Activated effector memory CD4-positive, alpha-beta T cell treated with Interleukin-2 at 50 U/mL for 16 hours (primary cell): ENCODE measurements at places on chromosomes 7 and 10.

GRCh38 chr7:81503336-81503735 is 266.5 kb downstream of the HGF start:
- DNase-seq, result no peak

- no peak for DNase-seq
These were observed 160.6 kb downstream of the MLLT10 start for GRCh38 chr10:21694631-21695030.

DNA sequence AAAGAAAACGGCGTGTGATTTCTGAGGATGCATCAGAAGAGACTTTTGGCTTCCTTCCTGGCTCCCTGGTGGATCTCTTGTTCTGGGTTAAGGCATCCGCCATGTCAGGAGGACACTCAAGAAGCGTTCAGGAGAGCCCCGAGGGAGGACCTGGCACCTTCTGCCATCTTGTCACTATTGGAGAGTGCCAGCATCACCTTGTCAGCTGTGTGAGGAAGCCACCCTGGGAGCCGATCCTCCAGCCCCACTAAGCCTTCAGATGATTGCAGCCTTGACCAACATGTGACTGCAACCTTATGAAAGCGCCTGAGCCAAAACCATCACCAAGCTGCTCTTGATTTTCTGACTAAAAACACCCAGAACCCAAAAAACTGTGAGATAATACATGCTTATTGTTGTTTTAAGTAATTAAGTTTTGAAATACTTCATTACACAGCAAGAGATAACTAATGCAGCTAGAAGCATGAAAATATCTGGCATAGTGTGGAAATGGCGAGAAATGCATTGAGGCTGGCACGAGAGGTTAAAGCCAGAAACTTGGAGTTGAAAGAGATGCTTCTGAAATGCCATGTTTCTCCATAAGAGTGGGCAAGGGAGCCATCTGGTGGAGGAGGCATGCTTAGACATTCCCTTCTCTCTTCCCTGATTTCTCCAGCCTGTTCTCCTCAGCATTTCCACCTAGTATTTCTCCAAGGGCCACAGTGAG is 5.4 kb upstream of the ZFYVE27 start:
- DNase-seq, result peak; percentile 18

DNA sequence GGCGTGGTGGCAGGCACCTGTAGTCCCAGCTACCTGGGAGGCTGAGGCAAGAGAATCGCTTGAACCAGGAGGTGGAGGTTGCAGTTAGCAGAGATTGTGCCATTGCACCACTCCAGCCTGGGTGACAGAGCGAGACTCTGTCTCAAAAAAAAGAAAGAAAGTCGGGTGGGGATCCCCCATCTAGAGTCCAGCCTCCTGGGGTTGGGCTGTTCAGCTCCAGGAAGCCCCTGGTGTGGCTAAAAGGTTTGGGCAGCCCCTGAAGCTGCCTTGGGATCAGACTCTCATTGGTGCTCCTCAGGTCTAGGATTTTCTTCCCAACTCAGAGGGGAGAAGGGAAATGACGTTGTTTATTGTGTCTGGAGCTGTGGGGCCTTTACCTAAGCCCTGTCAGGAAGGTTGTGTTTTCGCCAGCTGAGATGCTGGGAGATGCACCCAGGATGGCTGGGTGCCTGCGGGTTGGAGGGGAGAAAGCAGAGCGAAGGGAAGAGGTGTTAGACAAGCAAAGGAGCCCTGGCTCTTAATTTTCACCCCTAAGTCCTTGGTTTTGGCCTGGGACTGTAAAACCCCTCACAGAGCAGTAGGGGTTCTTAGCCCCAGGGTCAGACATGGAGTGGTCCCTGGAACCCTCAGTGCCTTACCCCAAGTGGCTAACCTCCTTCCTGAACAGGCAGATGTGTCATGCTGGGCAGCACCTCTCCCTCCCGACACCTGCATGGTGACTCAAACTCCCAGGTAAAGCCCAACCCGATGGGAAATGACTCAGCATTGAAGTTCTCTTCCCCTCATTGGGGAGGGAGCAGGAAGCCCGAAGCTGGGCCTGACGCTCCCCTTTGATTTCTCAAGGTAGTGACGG is 21.1 kb downstream of the PLAU start:
- DNase-seq, result peak; percentile 56

DNA sequence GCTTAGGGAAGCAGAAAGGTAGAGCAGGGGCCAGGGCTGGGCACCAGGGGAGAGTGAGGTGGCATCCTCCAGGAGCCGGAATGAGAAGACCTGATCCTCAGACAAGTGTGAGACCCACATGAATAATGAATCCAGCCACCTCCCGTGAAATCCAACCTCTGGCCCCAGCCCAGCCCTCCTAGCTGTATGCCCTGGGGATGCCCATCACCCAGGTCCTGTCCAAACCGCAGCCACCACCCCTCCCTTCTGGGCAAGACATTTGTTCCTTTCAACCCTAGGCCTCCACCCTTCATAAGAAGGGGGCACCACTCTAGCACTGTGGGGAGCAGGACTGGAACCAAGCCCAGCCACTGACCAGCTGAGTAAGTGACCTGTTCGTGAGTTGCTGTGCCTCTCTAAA is 9.7 kb downstream of the PDZD7 start:
- no peak for DNase-seq

GRCh38 chr10:110546077-110546476 is 21.4 kb upstream of the SMC3 start:
- DNase-seq, result no peak

DNA sequence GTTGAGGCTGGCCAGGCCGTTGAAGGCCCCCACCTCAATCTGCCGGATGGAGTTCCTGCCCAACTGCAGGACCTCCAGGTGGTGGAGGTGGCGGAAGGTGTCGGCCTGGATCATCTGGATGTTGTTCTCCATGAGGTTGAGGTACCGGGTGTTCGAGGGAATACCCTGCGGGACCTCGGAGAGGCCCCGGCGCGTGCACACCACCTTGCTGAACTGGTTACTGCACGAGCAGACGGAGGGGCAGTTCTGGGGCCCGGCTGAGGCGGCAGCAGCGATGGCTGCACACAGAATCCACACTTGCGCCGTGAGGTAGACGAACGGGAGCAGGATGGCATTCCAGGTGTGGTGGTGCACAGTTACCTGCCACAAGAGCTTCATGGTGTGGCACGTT is 979 bp downstream of the LRRC4 start:
- no peak for DNase-seq

DNA sequence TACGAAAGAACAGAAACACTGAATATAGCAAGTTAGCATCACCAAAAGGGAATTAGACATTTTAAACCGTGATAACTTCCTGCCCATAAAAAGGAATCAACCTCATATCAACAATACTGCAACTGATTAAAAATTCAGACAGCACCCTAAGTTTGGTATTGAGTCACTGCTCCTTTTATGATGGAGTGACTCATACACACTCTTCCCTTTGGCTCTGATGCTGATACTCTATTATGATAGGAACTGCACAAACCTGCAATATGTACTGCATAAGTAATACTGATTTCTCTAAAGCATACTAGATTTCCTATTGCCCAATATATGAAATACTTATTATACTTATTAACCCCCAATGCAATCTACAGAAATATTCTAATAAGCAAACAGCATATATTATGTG is 118.7 kb downstream of the PARD3 start:
- DNase-seq, result no peak

DNA sequence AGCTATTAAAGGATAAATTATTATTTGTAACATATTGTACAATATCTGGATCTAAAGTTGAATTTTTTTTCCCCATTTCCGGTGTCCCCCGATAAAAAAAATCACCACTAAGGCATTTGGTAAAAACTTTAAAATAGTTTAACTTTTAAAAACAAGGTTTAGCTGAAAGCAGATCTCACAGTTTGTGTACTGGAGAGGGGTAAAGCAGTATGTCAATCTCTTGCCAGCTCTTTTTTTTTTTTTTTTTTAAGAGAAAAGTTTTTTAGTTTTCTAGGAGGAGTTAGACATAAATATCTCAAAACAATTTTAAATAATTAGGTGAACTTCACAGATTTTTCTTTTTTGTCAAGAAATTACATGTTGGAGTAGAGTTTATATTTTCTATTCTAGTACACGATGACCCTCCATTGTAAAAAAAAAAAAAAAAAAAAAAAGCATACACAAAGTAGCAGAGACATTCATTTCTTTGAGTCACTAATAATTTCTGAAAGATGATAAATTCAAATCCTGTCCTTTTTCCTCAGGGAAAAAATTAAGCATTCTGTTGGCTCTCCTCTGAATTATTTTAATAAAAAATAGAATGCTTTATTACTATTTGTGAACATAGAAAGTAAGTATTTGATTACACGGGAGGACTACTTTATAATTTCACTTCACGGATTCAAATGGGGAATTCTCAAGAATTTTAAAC is 1.9 kb upstream of the HBP1 start:
- DNase-seq, result no peak

- peak; percentile 34 for DNase-seq
These were observed 15.4 kb downstream of the SEC24C start for GRCh38 chr10:73759512-73760115.

DNA sequence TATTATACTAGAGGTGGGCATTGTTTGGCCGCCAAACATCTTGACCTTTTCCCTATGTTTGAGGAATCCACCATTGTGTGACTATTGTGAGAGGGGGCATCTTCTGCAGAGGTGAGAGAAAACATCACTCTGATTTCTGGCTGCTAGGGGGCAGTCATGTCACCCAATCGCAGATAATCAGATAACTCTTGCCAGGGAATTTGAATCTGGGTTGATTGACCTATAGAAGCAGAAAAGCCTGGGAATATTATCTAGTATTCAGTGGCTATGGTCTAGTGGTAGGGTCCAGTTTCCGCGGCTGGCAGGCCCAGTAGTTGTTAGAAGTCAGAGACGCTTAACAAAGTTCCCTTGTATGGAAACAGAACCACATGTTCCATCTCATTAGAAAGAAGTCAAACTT is 808.5 kb downstream of the PHTF2 start:
- no peak for DNase-seq

- no peak for DNase-seq
These were observed 183.6 kb upstream of the ADARB2 start for GRCh38 chr10:1920941-1921340.

- DNase-seq, result no peak
These were observed 67.3 kb upstream of the PDZD8 start for GRCh38 chr10:117442521-117442920.

DNA sequence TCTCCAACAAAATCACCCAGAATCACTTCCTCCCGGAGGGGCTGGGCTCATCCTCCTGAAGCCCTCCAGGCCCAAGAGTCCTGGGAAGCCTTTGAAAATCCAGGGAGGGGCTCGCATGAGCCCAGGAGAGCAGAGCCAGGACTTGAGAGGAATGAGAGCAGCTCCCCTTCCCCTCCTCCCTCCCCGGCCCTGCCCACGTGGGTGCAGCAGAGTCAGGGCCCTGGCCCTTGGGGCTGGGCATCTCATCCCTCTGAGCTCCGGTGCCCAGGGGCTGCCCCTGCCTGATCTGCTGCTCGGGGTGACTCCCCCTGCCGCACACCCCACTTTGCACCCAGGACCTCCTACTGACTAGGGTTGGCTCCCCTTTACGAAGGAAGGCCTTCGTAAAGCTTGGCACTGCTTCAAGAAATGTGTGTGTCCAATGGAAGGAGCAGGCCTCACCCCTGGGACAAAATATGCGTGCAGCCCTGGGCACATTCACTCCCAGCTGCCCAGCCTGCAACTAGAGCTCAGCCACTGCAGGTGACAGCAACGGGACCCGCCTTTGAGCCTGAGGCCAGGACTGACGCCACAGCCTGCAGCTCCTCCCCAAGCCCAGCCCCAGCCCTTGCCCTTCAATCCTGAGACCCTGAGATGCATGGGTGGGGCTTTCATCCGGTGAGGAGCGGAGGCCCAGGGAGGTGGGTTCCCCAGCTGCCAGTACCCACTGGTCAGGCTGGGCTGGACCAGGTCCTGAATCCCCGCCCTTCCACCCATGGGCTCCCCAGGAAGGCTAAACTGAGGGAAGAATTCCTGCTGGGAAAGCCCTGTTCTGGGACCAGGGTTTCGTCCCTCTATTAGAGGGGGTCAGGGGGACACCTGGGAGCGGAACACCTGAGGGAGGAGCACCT is 21.8 kb downstream of the PWWP2B start:
- no peak for DNase-seq
